Stimulated activated CD8-positive, alpha-beta memory T cell treated with anti-CD3 and anti-CD28 coated beads, Interleukin-4, amount 100 ng/mL, for 4 hours (primary cell): ENCODE measurements at places on chromosomes 3 and 15.

DNA sequence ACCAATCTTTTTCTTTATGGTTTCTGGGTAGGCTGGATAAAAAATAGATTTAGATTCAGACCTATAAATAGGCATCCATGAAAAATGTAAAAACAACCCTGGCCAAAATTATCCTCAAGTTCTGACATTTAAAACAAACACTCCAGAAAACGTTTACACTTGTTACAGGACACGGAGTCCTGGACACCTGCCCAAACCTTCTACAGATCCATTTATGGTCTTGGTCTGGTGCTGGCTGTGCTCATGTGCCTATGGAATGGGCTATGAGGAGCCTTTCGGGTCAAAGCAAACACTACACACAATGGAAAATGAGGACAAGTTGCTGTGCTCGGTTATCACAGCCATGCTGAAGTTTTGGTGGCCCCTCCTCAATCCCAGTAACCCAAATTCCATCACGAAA is 108.1 kb downstream of the PDZRN3 start:
- DNase-seq, result no peak

- no peak for DNase-seq
Observed at GRCh38 chr3:6281662-6282061, 579.3 kb upstream of the GRM7 start.

DNA sequence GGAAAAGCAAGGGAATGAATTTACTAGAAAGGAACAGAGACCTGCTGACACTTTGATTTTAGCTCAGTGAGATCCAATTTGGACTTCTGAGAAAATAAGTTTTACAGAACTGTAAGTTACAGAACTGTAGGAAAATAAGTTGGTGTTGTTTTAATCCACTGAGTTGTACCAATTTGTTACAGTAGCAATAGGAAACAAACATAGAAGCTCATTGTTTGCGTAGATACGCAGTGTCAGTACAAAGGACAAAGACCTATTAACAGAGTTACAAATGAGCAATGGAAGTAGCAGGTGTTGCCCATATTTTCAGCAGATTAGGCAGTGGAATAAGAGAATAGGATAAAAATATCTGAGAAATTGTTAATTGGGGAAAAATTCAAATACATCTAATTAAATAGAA is 385.8 kb upstream of the CNTN6 start:
- DNase-seq, result no peak

DNA sequence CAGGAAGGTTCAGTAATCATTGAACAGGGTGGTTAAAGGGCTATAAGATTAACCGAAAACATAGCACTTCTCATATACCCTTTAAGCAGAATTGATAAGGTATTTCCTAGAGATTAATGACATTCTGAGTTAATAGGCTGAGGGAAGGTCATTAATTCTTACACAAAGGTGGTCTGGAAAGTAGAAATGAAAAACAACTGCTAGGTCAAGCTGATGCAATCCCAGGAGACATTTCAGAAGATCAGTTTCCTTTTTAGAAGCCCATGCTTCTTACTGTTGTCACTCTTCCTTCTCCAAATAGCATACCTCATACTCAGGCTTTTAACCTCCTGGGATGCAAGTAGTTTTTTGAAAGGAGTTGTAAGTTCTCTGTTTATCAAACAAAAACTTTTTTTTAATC is 8.8 kb downstream of the FILIP1L start:
- DNase-seq, result no peak

DNA sequence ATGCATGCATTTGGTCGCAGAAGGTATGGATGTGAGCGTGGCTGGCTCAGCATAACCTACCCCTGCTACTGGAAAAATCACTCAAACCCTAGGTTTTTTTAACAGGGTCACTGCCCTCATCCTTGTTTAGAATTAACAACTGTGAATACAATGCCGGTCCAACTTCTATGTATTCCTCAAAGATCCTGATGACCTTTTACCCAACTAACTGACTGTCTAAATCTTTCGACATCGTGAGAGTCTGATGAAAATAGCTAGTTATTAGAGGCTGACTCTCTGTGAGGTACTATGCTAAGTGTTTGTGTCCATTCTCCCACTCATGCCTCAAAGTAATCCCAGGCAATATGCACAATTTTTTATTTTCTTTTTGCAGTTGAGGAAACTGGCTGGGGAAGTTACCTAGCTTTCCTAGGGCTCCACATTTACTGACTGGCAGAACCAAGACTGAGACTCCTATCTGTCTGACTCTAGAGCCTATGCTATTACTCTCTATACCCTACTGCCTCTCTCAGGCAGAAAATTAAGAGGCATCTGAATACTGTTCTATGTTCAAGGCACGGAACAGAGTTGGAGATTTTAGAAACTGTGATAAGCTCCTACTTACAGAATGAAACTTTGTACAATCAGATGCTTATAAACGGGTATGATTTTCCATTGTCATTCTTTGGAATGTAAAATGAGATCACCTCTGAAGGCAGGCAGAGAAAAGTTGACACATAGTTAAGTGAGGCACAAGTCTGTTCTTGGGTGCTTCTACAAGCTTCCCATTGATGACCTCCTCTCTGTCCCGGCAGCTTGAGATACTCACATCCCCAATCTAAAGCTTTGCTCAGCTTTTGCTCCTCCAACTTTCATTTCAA is 56.4 kb downstream of the FILIP1L start:
- DNase-seq, result no peak

DNA sequence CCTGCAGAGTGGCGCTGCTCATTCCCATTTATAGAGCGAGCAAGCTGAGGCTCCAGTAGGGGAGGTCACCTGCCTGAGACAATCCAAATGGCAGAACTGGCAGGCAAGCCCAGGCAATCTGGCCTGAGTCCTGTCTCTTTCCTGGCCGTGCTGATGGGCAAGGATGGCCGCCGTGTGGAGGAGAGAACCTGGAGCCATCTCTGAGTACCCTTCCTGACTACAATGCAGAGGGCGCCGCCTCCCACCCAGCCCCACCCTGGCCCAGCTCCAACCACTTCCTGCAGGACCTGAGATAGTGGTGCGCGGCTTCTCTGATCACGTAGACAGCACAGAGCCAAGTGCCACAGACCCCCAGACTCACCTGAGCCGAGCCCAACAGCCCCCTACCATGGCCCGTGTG is 7.0 kb downstream of the TLR9 start:
- DNase-seq, result no peak

DNA sequence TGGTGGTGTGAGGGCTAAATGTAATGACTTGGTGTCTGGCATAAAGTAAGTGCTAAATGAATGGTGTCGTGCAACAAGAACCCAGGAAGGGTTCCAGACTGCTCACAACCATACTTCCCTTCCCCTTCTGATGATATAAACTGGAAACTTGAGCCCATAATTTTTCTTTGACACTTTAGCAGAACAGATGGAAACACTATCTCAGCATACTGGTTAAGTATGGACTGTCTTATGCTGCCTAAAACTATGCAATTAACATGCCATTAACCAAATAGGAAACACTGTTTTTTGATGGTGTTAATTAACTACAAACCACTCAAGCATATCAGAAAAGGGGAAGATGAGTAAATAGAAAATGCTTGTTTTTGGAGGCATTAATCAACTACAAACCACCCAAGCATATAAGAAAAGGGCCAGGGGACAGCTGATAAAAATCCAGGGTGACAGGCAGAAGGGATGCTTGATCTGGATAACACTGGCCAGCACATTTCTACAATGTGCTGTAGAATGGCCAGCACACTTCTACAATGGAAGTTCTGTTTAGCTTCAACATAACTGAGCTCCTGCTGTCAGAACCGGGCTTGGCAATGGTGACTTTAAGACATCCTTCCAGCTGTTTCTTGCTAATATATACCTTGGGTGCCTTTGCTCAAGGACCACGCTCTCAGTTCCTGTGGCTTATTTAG is 85.5 kb upstream of the FAM3D start:
- DNase-seq, result no peak

GRCh38 chr15:81023483-81024264 is 23.0 kb downstream of the TLNRD1 start:
- DNase-seq, result no peak

- no peak for DNase-seq
Observed at GRCh38 chr15:100439514-100439913, 89.2 kb downstream of the CERS3 start.
